ENCODE measurements at places on chromosomes 1 and 21.
A peak's percentile ranks its signal among the peaks of the same experiment; 100 is the strongest.

GRCh38 chr21:17387030-17387617, 125.7 kb upstream of the CXADR start:
- peak; percentile 14 for DNase-seq

GRCh38 chr1:1920057-1920607, 1.1 kb upstream of the TMEM52 start:
- no peak for DNase-seq

DNA sequence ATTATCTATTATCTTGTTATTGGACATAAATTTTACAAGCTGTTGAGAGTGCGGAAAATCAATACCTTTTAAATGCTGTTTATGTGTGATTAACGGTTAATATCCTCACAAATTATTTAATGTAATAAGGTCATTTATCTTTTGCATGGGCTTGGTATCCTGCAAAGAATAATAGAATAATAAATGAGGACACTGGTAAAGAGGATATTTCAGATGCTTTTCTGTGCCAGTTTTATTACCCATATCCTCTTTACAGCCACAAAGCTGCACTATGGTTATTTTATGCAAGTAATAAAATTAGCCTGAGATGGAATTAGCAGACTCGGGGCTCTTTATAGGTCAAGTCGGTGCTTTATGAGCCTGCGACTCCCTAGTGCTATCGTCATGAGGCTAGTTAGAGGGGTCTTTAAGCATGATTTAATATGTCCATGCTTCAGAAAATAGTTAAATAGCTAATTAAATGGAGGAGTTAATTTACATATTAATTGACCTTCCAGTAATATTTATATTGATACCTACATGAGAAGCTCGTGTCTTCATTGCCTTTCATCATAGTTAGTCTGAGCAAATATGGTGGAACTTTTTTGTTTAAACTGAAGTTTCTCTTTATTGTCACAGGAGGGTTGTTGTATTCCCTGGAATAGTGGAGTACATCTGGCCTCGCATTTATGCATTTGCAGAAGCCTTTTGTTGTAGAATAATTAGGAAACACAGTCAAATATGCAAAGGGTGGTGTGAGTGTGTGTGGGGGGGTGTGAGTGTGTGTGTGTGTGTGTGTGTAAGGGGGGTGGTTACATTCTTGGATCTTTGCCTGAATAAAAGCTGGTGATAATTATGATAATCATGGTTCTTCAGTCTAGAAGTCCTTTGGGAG, 120.3 kb downstream of the ATG4C start:
- DNase-seq, result no peak

DNA sequence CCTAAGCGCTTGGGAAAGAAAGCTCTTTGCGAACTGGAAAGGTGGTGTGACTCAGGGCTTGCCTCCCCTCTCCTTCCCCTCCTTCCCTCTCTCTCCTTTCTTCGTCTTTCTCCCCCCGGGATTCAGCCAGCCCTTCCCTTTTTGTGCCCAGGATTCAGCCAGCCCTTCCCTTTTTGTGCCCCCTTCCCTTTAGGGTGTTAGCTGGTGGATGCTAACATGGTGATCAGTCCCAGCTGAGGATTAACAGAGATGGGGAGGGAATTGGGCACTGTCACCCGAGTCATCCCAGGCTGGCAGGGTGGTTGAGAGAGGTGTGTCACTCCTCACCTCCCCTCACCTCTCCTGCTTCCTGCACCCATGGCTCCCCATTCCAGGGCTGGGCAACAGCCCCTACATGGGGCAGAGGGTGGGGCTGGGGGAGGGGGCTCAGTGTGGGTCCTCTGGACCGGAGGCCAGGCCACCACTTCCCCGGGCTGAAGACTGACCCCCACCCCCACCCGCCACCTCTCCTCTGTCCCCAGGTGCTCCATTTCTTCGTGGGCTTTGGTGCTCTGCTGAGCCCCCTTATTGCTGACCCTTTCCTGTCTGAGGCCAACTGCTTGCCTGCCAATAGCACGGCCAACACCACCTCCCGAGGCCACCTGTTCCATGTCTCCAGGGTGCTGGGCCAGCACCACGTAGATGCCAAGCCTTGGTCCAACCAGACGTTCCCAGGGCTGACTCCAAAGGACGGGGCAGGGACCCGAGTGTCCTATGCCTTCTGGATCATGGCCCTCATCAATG, 51.5 kb downstream of the ELK4 start:
- no peak for DNase-seq

DNA sequence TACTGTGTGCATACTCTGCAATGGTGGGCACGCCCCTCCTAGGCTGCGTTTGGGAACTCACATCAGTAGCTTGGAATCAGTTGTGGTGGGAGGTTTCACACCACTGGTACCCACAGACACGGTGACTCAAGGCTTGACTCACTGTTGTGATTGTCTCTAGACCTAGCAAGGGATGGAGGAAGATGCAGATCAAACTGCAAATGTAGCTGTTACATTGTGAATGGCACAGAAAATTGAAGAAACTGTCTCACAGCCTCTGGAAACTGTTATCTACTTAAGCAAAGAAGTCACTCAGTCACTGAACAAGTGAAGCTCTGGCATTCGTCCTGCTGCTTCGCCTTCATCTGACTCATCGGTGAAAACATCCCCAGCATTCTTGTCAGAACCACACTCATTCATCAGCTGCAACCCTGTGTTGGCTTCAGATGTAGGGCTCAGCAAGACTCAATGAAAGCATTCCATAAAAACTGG, 59.5 kb downstream of the POFUT2 start:
- no peak for DNase-seq

DNA sequence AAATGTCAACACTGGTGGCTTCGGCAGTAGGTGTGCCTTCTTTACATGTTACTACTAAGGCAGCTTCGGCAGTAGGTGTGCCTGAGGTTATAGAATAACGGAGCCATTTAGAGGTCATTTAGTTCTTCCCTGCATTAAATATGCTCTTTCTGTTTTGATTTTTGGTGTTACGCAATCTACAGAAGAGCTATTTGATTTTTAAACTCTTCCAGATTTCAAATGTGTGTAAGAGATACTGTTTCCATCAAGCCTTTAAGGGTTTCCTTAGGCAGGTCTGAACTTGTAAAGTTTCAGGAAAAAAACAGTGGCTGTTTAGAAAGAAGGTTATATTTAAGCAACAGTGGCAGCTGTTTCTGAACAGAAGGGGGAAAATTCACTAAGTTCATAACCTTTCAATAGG, 54.8 kb downstream of the PIK3R3 start:
- no peak for DNase-seq

GRCh38 chr1:68376441-68376840, 73.3 kb downstream of the RPE65 start:
- DNase-seq, result no peak

DNA sequence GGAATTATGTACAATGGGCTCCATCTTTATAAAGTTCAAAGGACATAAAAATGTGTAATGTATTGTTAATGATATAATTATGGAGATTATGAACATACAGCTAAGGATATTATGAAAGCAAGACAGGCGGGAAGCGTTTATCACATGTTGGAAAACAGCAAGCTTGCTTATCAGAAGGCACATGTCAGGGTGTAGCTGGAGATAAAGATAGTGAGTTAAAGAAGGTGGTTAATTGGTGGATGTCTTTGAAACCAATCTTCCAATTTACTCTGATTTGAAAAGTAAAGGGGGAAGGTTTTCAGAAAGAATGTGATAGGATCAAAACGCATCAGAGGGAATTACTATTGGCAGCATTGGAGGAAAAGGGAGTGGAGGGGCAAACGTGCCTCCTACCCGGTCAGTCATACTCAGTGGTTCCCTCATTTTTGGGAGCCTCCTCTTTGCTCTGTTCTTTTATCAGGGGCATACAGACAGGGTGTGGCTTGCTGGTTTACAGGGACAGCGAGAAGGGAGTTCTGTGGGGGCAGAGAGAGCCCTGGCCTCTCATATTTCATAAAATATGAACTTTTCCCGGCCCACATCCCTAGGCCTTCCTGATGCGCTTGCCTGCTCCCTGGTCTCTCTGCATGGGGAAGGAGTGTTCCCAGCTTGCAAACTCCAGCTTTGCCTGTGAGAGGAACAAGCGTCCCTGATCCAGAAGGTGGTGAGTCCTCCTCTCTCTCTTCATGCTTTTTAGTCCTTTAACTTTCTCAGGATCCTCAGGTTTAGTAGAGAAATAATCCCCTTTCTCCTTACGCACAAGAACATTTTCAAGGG, 8.0 kb upstream of the SVBP start:
- no peak for DNase-seq

DNA sequence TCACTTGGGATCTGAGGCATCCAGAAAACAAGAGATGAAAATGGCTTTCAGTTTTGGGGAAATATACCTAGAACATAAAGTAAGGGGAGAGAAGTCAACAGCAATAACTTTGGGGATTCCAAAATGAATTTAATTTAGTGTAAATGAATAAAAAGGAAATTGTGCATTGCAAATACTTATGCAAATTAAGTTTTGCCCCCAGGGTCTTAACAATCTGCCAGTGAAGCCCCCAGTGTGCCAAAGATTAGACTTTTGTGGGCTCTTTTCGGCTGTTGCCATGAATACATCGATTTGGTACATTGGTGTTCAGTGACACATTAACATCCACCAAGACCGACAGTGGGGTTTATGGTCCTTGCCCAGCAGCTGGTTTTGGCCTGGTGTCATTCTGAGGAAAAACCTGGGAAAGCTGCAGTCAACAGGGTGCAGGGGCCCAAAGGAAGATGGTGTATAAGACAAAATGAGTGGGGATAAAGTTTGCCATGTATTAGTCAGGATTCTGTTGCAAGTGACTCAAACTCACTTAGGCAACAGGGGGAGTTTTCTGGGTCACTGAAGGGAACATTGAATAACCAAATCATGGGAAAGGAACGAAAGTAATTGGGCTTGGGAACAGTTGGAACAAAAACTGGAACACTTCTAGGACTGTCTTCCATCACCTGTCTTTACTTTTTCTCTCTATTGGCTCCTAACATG, 30.2 kb upstream of the IGSF3 start:
- DNase-seq, result no peak

GRCh38 chr1:204077979-204078696, 5.2 kb downstream of the SOX13 start:
- DNase-seq, result peak; percentile 34

DNA sequence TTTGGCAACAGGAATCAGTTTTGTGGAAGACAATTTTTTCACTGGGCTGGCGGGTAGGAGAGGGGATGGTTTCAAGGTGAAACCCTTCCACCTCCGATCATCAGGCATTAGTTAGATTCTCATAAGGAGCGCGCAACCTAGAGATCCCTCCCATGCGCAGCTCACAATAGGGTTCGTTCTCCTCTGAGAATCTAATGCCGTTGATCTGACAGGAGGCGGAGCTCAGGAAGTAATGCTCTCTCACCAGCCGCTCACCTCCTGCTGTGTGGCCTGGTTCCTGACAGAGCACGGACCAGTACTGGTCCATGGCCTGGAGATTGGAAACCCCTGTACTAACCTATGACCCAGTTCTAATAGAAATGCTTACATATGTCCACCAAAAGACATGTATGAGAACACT, 96.6 kb upstream of the KIAA1614 start:
- DNase-seq, result no peak

DNA sequence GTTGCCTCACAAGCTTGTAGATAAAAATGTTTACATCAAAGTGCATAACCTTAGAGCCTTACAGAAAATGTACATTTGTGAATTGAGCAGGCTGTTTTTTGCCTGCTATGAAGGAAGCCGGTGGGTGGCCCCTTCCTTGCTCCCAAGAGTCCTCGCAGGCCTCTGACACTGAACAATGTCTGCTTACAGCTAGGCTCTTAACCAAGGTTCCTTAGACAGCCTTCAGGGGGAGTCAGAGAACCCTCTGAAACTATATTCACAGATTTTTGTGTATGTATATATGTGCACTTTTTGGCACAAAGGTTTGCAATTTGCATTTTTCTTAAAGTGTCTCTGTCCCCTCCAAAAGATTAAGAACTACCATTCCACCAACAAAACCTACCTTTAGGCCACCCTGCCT, 282.6 kb downstream of the BARHL2 start:
- no peak for DNase-seq

- no peak for DNase-seq
Measured at GRCh38 chr1:26066160-26066559, 1.3 kb downstream of the TRIM63 start.

Data from progenitor cell of endocrine pancreas (in vitro differentiated cells).